Stimulated activated CD8-positive, alpha-beta memory T cell treated with anti-CD3 and anti-CD28 coated beads, Interleukin-15, amount 100 ng/mL, for 24 hours (primary cell): ENCODE measurements at places on chromosomes 12 and 14.
A peak's percentile ranks its signal among the peaks of the same experiment; 100 is the strongest.

GRCh38 chr14:71703477-71703876 lies 228.8 kb upstream of the RGS6 start:
- DNase-seq = no peak

- no peak for DNase-seq
These were observed 14.3 kb downstream of the MCRS1 start for GRCh38 chr12:49553512-49554088.

DNA sequence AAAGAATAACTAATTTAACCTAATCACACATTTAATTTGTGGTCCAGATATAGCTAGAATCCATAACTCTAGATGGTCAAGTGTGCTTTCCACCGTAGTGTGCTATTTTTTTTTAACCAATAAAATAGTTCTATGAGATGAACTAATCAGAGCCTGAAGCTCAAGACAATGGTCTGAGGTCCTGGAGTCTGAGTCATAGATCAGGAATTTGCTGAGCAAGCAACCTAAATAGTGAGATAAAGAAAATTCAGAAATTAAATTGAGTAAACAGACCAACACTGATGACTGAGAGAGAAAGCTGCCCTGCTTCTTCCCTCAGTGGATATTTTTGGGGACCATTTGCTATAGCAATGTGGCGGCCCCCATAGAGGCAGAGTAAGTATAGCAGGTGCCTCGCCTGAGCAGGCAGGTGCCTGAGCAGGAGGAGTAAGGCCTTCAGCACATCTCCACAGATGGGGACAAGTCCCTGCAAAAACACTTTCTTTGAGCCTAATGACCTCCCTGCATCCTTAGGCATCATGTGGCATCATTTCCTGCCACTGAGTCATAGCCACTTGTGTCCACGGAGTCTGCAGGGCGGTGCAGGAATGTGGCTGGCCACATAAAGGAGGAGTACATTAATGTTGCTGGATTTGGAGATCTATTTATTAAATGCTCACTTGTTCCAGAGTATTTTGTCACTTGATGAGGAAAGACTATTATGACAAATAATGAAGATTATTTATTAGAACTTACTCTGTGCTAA lies 13.9 kb upstream of the CLEC4E start:
- DNase-seq = no peak

DNA sequence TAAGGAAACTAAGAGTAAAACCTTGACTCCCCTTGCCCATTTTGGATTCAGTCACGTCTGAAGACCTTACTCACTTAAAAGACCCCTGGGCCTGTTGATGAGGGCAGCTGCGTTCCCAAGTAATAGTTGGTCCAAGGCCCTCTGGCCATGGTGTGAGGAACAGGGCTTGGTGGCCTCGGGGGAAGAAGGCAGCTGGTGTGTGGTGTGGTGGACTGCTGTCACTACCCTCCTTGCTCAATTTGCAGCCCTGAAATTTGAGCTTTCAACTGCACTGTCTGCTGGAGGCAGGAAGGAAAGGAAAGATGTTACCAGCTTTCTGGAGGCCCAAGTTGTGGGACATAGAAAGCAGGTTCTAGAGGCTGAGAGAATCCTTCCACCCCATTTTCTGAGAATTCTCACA lies 128.2 kb downstream of the SLC38A6 start:
- DNase-seq = no peak

DNA sequence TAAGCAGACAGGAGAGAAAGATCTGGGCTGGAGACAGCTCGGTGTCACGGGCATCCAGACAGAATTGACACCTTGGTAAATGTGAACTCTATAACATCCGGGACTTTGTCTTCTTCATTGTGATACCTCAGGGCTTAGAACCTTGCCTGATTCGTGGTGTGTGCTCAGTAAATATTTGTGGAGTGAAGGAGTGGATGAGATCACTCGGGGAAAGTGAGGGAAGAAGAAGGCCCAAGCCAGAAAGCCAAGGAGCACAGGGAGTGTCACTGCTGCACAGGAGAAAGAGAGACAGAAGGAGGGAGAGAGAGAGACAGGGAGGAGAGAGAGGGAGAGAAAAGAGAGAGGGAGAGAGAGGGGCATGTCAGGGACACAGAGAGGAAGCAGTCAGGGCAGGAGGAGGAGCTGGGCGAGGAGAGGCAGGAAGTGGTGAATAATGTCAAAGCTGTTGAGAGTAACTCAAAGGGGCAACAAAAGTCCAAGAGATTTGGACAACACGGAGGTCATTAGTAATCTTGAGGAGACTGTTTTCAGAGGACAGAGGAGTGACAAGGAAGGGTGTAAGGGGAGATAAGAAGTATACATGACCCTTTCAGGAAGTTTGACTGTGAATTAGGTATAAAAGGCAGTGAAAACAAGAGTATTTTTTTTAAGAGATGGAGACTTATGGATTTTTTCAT lies 141.6 kb upstream of the MAX start:
- DNase-seq = no peak

GRCh38 chr12:713281-713875 lies 39.0 kb upstream of the WNK1 start:
- no peak for DNase-seq

GRCh38 chr12:69900720-69901131 lies 75.7 kb downstream of the MYRFL start:
- DNase-seq = peak; percentile 37

DNA sequence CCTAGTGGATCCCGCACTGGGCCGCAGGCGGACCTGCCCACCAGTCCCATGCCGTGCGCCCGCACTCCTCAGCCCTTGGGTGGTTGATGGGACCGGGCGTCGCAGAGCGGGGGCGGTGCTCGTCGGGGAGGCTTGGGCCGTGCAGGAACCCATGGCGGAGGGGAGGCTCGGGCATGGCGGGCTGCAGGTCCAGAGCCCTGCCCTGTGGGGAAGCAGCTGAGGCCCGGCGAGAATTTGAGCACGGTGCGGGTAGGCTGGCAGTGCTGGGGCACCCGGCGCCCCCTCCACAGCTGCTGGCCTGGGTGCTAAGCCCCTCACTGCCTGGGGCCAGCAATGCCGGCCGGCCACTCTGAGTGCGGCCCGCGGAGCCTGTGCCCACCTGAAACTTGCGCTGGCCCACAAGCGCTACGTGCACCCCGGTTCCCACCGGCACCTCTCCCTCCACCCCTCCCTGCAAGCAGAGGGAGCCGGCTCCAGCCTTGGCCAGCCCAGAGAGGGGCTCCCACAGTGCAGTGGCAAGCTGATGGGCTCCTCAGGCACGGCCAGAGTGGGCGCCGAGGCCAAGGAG lies 100.8 kb downstream of the PLEKHA5 start:
- DNase-seq = no peak

DNA sequence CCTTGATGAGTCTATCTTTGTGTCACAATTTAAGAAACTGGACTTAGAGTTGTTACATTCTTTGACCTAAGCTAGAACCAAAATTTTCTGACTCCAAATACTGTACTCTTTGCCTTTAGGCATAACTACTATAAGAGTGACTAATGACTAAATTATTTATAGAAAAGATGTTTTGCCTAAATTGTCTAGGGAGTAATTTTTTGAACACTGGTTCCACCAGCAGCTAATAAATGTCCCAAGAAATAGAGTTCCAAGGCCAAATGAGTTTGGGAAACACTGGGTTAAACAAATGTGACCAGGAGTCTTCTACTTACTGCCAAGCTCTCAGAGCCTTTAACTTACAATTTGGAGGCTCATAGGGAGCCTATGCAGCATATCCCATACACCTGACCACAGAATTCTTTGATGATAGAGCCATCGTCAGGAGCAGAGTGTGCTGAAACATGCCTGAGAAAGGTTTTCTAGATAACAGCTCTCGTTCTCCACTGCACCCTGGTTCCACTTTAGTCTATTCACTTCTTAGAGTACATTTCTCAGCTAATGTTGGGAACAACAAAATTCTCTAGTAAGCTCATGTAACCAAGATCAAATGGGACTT lies 215.9 kb upstream of the HMGA2 start:
- no peak for DNase-seq

- DNase-seq = no peak
These were observed 290.9 kb upstream of the PWP1 start for GRCh38 chr12:107394693-107395092.

GRCh38 chr12:25960961-25961360 lies 2.5 kb downstream of the RASSF8 start:
- no peak for DNase-seq

DNA sequence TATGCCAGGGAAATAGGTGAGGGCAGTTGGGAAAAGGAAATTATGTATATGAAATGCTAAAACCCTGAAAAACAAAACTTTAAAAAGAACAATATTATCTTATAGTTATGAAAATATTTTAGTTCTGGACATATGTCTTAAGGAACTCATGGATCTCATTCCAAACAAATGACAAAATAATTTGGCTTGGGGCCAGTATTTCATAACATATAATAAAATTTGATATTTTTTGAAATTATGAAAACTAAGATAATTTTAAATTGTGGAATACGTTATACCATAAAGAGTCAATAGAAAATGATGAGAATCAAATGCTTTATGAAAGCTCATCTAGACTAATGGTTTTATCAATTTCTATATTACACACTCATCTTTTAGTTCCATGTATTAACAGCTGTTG lies 173.8 kb upstream of the DCN start:
- no peak for DNase-seq

DNA sequence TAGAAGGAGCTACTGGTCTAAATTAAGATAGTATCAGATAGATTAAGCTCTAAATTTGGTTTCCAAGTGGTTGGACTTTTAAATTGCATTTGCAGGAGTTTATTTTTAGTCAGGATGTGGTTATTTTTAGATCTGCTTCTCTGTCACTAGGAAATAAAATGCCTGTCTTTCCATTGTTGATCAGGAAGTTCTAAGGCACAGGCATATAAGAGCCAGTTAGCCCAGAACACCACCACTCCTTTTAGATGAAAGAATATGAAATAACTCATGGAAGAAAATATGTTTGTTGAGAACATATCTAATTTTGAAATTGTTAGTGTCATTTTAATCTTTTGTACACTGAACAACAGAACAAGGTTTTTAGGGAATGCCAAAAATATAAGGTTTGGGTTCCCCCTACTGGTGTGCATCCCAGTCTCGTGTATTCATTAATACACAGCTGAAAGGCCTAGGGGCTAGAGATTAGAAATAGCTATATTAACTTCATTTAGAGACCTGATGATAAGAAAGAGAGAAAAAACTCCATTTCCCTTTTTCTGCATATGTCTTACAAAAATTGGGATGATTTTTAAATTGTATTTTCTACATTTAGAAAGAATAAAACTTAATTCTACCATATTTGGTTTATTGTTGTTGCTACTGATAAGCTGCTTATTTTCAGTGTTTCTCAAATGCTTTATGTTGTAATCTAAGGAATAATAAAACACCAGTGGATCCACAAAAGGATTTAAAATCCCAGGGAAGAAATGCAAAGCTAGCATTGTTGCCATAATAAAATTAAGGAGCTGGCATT lies 67.2 kb downstream of the RIC8B start:
- no peak for DNase-seq

- no peak for DNase-seq
These were observed 10.0 kb upstream of the SLC38A4 start for GRCh38 chr12:46835785-46836184.

DNA sequence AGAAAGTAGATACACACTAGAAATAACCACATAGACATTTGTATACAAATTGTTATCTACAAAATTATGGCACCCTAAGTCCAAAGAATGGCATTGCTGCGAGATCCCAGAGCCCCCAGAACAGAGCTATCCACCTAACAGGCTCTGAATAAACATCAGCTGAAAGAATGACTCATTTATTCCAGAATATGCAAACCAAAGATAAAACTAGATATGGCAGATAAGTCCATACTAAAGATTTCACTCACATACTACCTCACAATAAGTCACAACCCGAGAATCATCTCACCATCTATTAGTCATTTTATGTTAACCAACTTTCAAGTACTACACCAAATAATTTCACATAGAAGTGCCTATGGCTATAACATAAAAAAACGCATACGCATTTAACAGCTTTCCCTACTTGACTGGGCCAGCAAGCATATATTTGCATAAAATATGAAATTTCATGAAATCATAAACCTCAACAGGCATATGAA lies 5.6 kb downstream of the CNIH1 start:
- no peak for DNase-seq

DNA sequence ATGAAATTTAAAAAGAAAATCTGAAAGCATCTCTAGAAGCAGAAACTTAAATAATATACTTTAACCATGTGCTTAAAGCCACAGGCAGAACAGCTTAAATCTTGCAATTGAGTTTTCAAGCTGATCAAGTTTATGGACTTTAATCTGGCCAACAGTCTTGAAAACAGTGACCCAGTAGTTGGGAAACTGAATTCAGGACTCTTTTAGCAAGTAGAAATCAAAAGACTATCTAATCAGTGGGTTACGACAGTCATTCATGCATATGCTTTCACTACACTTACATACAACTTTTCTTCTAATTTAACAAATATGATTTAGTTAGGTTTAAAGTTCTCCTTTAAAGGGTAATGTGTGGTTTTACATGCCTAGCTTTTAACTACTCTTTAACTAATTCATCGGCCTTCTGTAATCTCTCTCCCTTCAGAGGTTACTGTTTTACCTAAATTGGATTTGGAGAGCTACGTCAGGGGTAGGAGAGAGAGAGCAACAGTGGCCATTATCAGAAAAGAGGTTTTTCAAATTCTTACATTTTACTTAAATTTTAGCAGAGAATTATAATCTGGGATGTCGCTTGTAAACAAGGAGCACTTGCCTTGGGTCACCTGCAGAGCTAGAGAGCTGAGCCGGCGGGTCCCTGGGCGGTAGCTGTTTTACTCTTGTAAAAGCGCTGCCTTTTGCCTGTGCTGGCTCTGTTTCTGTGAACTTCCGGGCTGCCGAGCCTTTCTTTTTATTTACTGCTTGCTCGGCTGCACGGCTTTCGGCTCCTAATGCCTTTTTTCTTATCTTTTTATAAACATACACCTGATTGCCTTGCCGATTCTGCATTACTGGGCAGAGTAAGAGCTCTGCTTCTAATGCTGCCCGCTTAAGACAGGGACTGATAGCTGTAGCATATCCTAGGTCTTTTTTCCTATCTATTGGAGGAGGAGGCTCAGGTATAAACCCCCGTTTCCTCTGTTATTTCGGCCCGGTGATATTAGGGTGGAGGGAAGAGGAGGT lies 17.4 kb upstream of the LYZ start:
- peak; percentile 21 for DNase-seq

- no peak for DNase-seq
These were observed 63.8 kb downstream of the SETD3 start for GRCh38 chr14:99416909-99417308.

DNA sequence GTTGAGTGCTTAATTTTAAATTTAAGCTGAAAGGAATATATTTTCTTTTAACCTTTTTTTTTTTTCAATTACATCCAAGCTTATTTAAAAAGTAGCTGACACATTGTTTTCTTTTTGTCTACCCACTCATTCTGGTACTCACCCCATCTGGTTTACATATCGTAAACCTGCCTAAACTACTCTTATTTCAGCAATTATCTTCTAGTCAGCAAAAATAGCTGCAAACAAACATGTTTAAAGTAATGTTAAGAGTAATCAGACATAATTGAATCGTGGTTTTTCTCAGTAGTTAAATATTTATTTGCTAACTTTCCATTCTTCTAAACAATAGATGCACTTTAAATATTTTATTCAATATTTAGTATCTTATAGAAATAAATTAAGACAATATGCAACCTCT lies 492.7 kb upstream of the MGAT4C start:
- DNase-seq = no peak

DNA sequence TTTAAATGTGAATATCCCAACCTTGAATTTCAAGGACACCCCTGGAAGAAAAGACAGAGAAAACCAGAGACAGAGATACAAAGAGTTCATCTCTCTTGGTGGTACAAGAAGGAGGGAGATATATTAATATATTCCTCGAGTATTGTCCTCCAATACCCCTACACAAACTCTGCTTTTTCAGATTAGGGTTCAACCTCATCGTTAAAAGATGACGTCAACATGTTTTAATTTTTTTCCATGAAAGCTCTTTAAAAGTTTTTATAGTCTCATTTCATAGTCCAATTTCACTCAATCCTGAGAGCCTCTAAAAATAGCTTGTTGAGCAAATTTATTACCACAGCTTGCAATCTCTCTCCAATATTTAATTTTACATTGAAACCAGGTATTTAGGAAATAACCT lies 19.4 kb downstream of the RHOJ start:
- DNase-seq = no peak
